ENCODE measurements at places on chromosomes 12 and 14.

DNA sequence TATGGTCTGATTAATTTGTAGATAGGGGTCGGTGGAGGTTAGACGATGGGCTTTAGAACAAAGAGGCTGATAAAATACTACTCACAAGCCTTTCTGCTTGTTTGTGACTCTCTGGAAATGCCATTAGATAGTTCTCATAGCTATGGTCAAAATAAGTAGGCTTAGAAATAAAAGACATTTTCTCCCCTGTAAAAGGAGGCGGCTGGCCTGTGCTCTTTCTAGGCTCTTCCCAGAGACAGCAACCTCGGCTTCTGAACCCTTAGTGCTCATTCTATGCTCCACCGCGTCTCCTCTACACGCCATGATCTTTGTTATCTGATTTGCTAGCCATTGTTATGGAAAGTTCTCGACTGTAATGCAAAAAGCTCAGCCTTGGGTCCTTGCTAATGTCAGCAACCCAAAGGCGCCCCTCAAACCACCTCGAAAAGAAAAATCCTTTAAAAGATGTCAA is 64.5 kb downstream of the CRADD start:
- DNase-seq, result no peak

- DNase-seq, result no peak
Observed at GRCh38 chr12:97680751-97681150, 218.1 kb downstream of the RMST start.

GRCh38 chr14:55927028-55927427 is 191.2 kb upstream of the PELI2 start:
- DNase-seq, result no peak

DNA sequence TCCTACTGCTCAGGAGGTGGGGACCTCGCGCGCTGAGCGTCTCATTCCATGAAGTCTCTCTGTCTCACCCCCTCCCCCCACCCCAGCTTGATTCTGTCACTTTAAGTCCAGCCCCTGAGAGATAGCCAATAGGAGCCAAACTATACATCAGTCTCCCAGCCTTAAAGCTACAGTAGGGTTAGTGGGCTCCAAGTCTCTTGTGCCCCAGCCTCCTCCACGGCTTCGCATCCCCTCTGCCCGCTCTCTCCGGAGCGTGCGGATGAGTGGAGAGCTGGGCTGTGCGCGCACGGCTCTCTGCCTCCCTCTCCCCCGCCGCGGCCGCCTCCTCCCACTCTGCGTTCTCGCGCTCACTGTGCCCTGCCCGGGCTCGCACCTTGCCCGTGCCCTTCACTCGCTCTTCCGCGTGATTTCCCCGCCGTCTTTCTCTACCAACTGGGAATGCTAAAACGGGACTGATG is at the start of gene ESRRB:
Gene ESRRB (plus strand): TSS at position 191 of the 458 bp plus-strand sequence. CDS start 265 bp downstream, at position 456.
- DNase-seq, result no peak

DNA sequence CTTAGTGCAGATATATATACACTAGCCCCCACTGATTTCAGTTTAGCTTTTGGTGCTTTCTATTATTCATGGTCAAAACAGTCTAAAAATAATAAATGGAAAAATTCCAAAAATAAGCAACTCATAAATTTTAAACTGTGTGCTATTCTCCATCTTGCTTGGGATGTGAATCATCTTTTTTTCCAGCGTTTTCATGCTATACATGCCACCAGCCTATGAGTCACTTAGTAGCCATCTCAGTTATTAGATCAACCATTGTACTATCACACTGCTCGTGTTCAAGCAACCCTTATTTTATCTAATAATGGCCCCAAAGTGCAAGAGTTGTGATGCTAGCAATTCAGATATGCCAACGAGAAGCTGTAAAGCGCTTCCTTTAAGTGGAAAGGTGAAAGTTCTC is 73.9 kb upstream of the KRR1 start:
- peak; percentile 16 for DNase-seq

Measured in hepatic stellate cell (primary cell).